ENCODE measurements at places on chromosomes 7 and 10. TPM values are rescaled to one million over a fixed set of nuclear protein-coding genes. Genes with fewer than 3 reads are reported as not detected.
A peak's percentile ranks its signal among the peaks of the same experiment; 100 is the strongest.

The OR2A42 gene
- total RNA-seq = not detected

The FGFBP3 gene
- 2.2 TPM for total RNA-seq

The TFR2 gene
- total RNA-seq = 11.9 TPM

The CACNB2 gene
- total RNA-seq = not detected

The CEP55 gene
- total RNA-seq = 45.0 TPM

The CPVL gene
- total RNA-seq = not detected

DNA sequence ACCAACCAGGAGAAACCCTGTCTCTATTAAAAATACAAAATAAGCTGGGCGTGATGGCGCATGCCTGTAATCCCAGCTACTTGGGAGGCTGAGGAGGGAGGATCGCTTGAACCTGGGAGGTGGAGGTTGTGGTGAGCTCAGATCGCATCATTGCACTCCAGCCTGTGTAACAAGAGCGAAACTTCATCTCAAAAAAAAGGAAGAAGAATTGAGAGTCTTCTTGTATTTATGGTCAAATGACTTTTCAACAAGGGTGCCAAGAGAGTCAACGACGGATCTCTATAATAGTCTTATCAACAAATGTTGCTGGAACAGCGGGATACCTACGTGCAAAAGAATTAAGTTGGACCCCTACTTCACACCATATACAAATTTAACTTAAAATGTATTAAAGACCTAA is 21.6 kb upstream of the JAZF1 start:
- H3K27ac ChIP-seq = no peak overlapping the region
- no peak for DNase-seq
- peaks cover 24% of the 10 kb centered on the region for H3K27me3 ChIP-seq
- H3K4me3 ChIP-seq = no peak overlapping the region
- peaks cover 6% of the 10 kb centered on the region for H3K36me3 ChIP-seq

- DNase-seq = no peak
- H3K4me1 ChIP-seq = no peaks in the 10 kb centered on the region
- H3K27me3 ChIP-seq = no peaks in the 10 kb centered on the region
- no peak overlapping the region for H3K27ac ChIP-seq
These were observed 50.1 kb downstream of the NOD1 start for GRCh38 chr7:30428246-30429155.

- H3K4me3 ChIP-seq = no peak overlapping the region
- DNase-seq = no peak
- peaks cover 18% of the 10 kb centered on the region for H3K27me3 ChIP-seq
- peaks cover 12% of the 10 kb centered on the region for H3K4me1 ChIP-seq
- H3K36me3 ChIP-seq = no peaks in the 10 kb centered on the region
These were observed 1.8 kb downstream of the CLIP2 start for GRCh38 chr7:74290981-74291441.

- peak overlapping the region; percentile 60 for H3K27ac ChIP-seq
- peak; percentile 62 for DNase-seq
- no peaks in the 10 kb centered on the region for H3K36me3 ChIP-seq
- peaks cover 37% of the 10 kb centered on the region for H3K4me1 ChIP-seq
- H3K4me3 ChIP-seq = no peak overlapping the region
These were observed 6.7 kb upstream of the CREB5 start for GRCh38 chr7:28405662-28406061.

DNA sequence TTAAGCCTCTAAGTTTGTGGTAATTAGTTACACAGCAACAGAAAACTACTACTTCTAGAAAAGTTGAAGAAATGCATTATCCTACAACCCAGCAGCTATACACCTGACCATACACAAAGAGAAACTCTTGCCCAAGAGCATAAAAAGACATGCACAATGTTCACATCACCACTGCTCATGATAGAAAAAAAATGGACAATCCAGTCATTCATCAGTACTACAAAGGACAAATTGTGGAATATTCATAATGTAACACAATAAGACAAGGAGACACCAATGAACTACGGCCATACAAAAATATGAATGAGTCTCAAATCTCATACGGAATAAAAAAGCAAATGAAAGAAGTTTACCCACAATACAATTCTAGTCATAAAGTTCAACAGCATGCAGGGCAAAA is 87.4 kb downstream of the ZFAND4 start:
- peaks cover 25% of the 10 kb centered on the region for H3K4me1 ChIP-seq
- DNase-seq = no peak
- H3K36me3 ChIP-seq = peaks cover 22% of the 10 kb centered on the region
- H3K27me3 ChIP-seq = no peaks in the 10 kb centered on the region

DNA sequence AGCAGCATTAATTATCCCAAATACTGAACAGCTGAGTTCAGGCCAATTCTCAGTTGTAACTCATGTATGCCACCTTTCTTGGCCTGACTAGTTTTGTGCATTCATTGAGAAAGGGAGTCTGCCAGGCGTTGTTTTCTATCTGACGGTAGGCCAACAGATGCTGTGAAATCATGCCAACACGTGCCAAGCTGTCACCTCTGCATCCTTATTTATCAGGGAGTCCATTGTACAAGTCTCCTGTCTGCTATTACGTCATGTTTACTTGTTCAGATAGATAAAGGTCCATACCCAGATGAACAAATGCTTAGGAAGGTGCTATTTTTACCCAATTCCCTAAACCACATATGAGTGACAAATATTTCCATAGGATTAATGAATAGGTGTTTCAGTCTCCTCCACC is 127.2 kb upstream of the CDK6 start:
- peaks cover 3% of the 10 kb centered on the region for H3K4me1 ChIP-seq
- no peak for DNase-seq
- H3K4me3 ChIP-seq = no peak overlapping the region
- peaks cover 12% of the 10 kb centered on the region for H3K27me3 ChIP-seq
- H3K27ac ChIP-seq = no peak overlapping the region

DNA sequence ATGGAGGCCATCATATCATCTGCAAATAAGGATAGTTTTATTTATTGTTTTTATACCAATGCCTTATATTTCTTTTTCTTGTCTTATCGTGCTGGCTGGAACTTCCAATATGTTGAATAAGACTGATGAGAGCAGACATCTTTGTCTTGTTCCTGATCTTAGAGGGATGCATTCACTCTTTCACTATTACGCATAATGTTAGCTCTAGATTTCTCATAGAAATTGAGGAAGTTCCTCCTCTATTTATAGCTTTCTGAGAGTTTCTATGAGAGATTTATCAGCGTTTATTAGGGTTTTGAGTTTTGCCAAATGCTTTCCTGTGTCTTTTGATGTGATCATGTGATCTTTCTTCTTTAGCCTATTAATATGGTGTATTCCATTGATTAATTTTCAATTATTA is 49.3 kb downstream of the COL28A1 start:
- no peaks in the 10 kb centered on the region for H3K36me3 ChIP-seq
- H3K27ac ChIP-seq = no peak overlapping the region
- H3K27me3 ChIP-seq = no peaks in the 10 kb centered on the region

GRCh38 chr7:149664176-149664575 is 109.2 kb downstream of the ZNF467 start:
- H3K4me1 ChIP-seq = no peaks in the 10 kb centered on the region
- no peaks in the 10 kb centered on the region for H3K36me3 ChIP-seq
- H3K27me3 ChIP-seq = peaks cover 34% of the 10 kb centered on the region
- no peak overlapping the region for H3K4me3 ChIP-seq

DNA sequence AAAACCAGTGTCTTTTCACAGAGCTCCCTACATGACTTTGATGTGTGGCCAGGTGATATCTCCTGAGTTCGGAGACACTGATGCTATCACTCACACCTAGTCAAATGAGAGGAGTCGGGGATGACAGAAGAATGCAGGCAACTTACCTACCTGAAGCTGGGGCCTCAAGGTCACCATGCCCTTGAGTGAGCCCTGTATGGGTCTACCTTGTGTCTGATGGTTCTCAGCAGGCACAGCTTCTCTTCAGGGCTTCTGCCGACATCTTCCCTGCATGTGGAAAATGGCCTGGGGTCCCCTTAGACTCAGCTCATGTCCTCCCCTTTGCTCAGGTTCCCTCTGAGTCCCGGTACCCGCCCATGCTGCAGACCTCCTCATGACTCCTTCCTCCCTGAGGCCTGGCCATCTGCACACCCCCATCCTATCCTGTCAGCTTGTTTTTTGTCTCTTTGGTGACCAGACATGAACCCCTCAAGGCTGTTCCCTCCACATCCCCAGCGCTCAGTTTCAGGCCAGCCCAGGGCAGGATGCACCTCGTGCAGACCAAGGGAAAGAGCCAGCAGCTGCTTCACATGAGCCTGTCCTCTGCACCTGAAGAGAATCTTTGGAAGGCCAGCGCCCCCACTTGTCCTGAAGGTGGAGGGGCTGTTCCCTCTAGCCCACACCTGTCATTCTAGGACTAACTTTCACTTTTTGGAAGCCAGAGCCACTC is 74.6 kb upstream of the GDF10 start:
- H3K4me1 ChIP-seq = peaks cover 6% of the 10 kb centered on the region
- no peak overlapping the region for H3K4me3 ChIP-seq
- no peaks in the 10 kb centered on the region for H3K36me3 ChIP-seq
- no peak overlapping the region for H3K27ac ChIP-seq

GRCh38 chr7:137694405-137694804 is 152.4 kb downstream of the DGKI start:
- DNase-seq = no peak
- no peak overlapping the region for H3K27ac ChIP-seq
- no peaks in the 10 kb centered on the region for H3K4me1 ChIP-seq
- H3K36me3 ChIP-seq = no peaks in the 10 kb centered on the region
- H3K4me3 ChIP-seq = no peak overlapping the region

DNA sequence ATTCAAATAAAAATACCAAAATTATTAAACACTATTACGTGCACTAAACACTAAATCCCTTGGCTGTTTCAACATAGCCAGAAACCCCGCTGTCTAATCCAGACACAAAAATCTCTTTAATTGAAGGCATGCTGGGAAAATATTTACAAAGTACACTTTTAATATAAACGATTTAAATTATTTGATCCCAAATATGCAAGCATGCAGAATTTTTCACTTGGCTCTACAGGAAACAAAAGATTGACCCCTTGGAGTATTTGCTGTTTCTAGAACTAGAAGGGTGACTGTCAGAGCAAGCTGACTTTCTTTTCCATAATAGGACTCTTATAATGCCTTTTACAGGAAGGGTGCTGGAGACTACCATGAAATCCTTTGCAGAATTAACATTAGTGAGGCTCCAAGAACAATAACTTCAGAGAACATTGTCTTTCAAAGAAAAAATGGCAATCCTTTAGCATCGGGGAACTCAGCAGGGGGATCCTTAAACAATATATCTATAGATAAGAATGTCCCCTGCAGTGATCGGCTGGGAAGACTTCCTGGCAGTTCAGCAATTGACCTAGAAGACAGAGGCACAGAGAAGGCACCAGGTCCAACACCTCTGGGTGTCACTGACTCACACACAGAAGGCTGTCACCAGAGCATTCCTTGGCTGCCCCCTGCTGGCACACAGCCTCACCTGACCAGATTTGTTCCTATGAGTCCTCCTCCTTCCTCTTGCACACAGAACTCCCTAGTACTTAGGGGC is 55.8 kb upstream of the MRLN start:
- H3K4me3 ChIP-seq = no peak overlapping the region
- DNase-seq = peak; percentile 88
- no peaks in the 10 kb centered on the region for H3K4me1 ChIP-seq
- H3K27ac ChIP-seq = no peak overlapping the region
- no peaks in the 10 kb centered on the region for H3K27me3 ChIP-seq
- H3K36me3 ChIP-seq = peaks cover 53% of the 10 kb centered on the region

DNA sequence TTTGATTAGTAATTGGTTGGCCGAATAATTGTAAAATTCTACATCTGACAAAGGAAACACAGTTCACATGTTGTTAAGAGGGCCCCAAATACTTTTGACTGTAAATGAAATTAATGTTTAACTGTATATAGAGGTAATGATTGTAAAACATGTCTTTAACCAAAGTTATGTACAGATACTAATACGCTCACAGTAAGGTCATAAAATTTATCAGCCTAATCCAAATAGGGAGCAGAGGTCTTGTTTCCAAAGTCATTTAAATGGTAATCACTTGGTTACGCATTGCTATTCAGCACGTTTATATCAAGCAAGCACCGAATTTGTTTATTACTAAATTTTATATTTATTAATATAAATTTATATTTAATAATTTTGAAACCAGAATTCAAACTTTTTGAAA is 1.4 kb downstream of the PHYHIPL start:
- no peak overlapping the region for H3K4me3 ChIP-seq
- no peak overlapping the region for H3K27ac ChIP-seq
- H3K36me3 ChIP-seq = no peaks in the 10 kb centered on the region

DNA sequence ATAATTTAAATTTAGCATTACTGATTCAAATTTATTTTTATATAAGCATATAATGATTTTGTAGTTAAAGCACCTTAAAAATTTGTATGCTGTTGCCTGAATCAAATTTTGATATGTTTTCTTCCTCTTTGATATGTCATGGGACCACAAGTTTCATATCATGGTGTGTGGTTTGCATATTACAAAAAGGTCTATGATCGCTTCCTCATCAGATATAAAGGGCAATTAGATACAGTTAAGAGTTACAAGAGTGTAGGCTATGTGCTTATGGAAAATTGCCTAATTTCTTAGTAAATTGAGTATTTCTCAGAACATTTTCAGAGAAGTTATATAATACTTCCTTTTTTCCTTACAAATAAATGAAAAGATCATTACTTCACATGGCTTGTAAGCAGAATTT is 22.2 kb downstream of the MRC1 start:
- H3K27ac ChIP-seq = no peak overlapping the region
- no peak overlapping the region for H3K4me3 ChIP-seq
- H3K27me3 ChIP-seq = peaks cover 2% of the 10 kb centered on the region
- no peak for DNase-seq

DNA sequence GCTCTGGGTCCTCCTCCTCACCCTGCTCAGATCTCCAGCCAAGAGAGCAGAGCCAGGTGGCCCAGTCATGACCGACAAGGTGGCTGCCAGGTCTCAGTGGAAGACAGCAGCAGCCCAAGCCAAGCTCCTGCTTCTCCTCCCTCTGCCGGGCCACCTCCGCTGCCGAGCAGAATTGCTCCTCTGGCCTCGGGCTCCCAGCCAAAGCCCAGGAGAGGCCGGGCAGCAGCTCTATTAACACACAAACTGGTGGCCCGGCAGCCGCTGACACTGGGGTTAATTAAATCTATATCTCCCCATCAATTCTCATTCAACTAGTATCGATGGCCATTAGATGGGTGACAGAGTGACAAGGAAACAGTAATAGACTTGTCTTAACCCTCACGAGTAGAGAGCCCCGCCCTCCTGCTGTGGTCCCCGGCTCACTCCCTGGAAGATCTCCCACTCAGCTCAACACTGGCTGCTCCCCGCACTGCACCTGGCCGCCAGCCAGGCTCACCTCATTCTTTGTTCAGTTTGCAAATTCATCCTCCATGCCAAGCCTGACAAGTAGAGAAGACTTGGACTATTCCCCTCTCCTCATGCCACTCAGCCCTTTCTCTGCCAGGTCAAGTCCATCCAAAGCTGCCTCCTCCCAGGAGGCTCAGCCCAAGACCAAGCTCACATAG is 74.1 kb upstream of the UNC5B start:
- H3K4me1 ChIP-seq = no peaks in the 10 kb centered on the region
- H3K27ac ChIP-seq = no peak overlapping the region
- H3K36me3 ChIP-seq = no peaks in the 10 kb centered on the region
- no peak overlapping the region for H3K4me3 ChIP-seq
- DNase-seq = no peak

DNA sequence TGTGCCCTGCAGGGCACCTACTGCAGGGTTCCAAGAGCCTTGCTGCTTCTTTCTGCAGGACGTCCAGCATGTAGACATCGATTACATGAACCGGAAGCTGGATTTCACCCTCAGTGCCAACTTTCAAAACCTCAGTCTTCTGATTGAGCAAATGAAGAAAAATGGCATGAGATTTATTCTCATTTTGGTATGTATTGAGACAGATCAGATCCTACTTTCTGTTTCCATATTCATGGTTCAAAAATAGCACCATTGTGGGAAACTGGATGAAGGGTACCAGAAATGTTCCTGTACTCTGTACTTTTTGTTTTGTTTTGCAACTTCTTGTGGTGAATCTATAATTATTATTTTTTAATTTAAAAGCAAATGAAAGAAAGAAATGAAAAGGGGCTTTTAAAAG is 64.1 kb downstream of the MGAM2 start:
- H3K4me1 ChIP-seq = peaks cover 4% of the 10 kb centered on the region
- H3K27ac ChIP-seq = no peak overlapping the region
- peaks cover 6% of the 10 kb centered on the region for H3K27me3 ChIP-seq
- DNase-seq = no peak
- H3K36me3 ChIP-seq = no peaks in the 10 kb centered on the region
